NCI-H1048 (cell line): ENCODE measurements at places on chromosomes 1 and 21.

DNA sequence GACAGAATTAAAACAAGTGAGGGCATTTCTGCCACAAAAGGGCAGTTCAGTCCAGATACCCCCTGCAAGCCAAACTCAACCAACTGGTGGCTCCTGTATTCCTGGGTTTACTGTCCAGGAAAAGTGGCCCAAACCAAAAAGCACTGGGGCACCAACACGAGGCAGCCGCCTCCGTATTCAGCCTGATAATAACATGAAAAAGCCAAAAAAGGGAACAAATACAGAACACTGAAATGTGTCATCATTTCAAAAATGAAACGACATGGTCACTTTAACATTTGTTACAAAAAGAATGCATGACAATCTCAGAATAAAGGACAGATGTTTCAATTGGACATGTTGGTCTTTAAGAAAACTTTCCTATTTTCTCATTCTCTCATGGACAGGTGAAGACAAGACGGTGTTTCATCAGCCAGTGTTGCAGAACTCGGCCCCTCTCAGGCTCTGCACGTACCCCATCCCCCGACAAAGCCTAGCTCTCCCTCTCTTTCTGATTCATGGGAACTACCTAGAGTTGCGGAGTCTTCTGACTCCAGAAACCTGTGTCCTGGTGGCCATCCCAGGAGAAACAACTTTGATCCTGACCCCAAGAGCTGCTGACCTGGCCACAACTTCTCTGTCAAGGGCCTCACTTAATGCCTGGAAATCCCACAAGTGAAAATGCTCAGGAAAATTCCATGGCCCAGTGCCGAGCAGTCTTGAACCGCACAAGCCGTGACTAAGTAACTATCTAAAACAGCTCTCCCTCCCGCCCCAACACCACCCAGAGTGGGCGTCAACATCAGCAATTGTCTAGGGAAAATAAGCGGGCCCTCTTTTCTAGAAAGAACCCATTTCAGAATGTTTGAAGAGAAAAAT is 27.1 kb downstream of the ZBTB17 start:
- no peak for DNase-seq

DNA sequence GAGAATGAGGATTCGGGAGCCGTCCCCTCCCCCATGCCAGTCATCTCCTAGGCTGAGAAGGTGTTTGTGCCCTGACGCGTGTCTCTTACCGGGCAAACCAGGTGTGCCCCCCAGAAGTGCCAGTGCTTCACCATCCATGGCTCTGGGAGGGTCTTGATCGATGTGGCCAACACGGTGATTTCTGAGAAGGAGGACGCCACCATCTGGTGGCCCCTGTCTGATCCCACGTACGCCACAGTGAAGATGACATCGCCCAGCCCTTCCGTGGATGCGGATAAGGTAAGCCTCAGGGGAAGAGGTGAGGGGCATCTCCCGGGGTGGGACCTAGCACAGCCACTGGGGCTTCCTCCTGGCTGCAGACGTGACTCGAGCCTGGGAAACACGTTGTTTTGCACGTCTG is 959 bp downstream of the PADI6 start:
- DNase-seq = no peak

DNA sequence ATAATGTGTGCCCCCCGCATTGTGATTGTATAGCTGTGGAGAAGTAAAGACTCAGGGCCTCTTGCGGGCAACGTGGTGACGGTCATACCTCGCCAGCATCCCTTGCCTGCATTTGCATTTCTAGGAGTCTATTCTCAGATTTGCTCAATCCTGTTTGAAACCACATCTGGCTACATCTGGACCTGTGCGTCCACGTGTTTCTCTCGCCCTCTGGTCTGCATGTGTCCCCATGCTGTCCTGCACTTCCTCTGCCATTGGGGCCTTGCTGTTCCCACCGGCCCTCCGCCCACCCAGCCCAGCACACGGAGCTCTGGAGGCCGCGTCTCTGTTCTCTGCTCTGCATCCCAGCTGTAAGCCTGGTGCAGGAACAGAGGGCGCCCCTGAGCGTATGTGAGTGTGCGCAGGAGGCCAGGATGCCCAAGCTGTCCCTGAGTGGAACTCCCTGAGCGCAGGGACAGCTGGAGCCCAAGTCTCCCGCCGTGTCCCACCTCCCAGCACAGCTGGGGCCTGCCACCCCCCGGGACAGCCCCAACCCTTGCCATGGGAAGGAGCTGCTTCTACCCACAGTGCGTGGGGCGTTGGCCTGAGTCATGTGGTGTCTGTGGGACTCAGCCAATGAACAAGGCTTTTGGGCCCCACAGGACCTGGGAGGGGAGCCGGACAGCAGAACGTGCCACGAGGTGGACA is 1.6 kb downstream of the KRTAP10-2 start:
- no peak for DNase-seq

- DNase-seq = no peak
Measured at GRCh38 chr1:188122646-188123045, 1293.9 kb downstream of the PLA2G4A start.

- DNase-seq = no peak
Measured at GRCh38 chr1:244837597-244838258, 2.3 kb downstream of the COX20 start.

DNA sequence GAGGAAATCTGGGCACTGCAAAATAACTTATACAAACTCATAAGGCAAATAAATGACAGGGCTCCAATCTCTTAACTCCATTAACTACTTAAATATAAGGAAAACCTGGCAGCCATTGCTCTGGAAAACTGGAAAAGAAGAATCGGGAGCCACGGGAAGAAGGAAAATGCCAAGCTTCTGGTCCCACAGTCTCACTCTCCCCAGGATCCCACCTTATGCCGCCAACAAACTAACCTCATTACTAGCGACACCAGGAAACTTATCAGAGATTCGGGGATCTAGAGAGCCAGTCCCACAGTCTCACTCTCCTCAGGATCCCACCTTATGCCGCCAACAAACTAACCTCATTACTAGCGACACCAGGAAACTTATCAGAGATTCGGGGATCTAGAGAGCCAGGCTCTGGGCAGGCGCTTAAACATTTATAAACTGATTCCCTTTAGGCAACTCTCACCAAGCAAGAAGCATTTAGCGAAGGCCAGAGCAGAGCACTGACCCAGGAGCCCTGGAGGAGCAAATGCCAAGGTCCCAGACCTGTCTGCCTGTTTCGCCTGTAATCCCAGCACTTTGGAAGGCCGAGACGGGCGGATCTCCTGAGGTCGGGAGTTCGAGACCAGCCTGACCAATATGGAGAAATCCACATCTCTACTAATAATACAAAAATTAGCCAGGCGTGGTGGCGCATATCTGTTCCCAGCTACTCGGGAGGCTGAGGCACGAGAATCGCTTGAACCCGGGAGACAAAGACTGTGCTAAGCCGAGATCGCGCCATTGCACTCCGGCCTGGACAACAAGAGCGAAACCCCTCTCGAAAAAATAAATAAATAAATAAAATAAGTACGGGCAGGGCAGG is 720 bp downstream of the PSMB2 start:
- DNase-seq = no peak

GRCh38 chr1:206916000-206916709 is 5.6 kb downstream of the FCMR start:
- DNase-seq = no peak

DNA sequence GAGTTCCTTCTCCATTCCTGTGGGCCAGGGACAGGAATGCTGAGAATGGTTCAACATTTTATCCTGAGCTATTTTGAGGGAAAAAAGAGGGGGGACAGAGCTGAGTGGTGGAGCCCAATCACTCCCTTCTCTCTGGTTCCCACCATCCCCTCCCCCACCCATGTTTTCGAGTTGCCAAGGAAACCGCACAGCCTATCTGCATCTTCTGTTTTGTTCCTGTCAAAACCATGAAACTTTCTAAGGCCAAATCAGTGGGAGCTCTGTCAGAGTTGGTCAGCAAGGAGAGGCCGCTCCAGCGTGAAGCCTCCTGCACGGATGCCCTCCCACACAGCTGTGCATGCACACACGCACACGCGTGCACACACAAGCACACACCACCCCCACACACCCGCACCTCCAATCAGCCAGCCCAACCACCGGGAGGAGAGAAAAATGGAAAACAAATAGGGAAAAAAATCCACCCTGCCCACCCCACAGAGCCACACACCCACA is 54.5 kb upstream of the ATP2B4 start:
- DNase-seq = no peak

DNA sequence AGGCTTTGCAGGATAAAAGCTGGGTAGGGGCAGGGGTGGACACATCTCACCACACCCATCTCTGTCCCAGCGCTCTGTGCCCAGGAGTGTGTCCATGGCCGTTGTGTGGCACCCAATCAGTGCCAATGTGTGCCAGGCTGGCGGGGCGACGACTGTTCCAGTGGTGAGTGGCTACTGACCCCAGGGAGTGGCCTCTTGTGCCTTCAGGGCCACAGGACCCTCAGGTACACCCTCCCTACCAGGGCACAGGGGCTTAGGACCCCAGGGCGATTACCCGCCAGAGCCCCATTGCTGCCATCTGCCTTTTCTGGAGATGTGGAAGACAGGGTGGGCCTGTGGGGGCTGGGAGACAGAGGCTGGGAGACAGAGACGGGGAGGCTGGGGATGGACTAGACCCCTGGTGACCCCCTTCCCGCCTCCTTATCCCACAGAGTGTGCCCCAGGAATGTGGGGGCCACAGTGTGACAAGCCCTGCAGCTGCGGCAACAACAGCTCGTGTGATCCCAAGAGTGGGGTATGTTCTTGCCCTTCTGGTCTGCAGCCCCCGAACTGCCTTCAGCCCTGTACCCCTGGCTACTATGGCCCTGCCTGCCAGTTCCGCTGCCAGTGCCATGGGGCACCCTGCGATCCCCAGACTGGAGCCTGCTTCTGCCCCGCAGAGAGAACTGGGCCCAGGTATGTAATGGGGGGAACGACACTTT is 12.8 kb downstream of the PEAR1 start:
- no peak for DNase-seq

GRCh38 chr21:35933466-35933865 is 126.9 kb downstream of the SETD4 start:
- no peak for DNase-seq

- DNase-seq = no peak
Measured at GRCh38 chr1:97693601-97694000, 227.2 kb downstream of the DPYD start.

DNA sequence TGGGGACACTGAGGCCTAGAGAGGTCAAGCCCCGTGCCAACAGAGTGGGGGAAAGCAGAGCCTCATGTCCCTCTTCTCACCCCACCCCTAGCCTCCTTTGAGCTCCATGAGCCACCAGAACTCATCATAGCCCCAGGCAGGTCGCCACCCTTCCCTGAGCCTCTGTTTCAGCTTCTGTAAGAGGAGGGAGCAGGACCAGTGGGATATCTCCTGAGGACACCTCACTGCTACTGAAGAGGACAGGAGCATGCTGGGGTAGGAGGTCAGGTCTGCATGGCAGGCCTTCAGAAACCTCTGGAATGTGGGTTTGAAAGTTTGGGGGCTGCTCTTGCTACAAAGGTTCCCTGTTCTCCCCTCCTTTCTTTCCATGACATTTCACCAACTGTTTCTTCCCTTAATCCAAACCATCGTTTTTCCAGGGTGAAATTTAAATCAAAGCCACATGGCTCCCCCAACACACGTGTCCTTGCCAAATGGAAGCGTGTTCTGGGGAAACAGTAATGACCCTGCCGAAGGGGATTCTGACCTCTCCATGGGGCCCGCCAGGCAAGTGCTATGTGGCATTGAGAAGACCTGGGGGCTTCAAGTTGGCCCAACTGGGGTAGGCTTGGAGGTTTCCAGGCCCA is 88.1 kb upstream of the RUNX3 start:
- no peak for DNase-seq
